Glomerular endothelial cell (primary cell): ENCODE measurements at places on chromosomes 5 and 9. TPM values are rescaled to one million over a fixed set of nuclear protein-coding genes. Genes with fewer than 3 reads are reported as not detected.

- no peak for DNase-seq
Observed at GRCh38 chr9:120837921-120838320, 4.8 kb downstream of the PSMD5 start.

DNA sequence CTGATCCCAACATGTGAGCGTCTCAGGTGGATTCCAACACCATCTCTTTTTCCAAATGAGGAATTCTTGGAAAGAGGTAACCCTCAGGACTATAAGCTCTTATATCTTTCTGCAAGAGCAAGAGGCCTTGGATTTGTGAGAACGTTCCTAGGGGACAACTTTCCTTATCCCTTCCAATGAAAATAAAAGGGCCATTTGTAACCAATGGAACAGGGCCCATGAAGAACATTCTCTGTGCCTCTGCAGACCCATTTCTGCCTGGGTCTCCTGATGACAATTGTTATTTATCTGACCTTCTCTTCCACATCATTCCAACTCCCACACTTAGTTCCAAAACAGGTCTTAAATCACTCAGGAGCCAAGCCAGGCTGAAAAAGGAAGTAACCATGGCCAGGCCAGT, 202.6 kb downstream of the ZNF462 start:
- DNase-seq: no peak

DNA sequence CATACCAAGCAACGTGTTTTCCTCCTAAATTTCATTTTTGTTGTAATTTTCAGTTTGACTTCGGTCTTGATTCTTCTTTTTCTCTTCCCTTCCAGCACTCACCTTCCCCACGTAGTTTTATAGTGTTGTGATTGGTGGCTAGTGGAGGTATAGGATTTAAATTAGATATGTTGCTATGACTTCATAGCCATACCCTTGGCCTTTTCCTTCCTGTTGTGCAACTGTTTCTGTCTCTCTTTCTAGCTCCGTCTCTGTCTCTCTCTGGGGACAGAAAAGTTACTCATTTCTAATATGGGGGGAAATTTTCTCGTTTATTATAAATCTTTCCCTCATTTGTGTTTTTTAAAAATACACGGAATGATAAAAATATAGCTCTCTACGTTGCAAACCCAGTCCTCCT, 20.6 kb upstream of the C5orf24 start:
- DNase-seq: no peak

DNA sequence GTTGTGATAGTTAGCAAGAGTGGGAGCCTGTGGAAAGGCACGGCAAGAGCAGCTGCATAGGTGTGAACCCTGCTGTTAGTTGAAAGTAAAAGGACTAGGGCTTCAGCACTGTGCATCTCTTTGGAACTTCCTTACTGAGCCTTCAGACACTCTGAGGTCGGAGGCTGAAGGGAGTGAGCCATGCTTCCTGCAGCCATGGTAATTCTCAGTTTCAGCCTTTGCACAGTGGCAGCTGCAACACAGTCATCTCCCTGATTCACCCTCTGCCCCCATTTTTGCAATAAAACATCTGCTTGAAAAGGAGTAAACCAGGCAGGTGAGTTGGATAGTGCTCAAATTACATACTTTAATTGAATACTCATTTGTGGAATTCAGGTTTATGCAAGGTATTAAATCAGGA, 6.5 kb upstream of the TLE4 start:
- DNase-seq: no peak

- DNase-seq: no peak
Observed at GRCh38 chr9:130117816-130118632, 54.2 kb upstream of the NCS1 start.

- DNase-seq: no peak
Observed at GRCh38 chr9:115495052-115495635, 377.2 kb upstream of the TNC start.

DNA sequence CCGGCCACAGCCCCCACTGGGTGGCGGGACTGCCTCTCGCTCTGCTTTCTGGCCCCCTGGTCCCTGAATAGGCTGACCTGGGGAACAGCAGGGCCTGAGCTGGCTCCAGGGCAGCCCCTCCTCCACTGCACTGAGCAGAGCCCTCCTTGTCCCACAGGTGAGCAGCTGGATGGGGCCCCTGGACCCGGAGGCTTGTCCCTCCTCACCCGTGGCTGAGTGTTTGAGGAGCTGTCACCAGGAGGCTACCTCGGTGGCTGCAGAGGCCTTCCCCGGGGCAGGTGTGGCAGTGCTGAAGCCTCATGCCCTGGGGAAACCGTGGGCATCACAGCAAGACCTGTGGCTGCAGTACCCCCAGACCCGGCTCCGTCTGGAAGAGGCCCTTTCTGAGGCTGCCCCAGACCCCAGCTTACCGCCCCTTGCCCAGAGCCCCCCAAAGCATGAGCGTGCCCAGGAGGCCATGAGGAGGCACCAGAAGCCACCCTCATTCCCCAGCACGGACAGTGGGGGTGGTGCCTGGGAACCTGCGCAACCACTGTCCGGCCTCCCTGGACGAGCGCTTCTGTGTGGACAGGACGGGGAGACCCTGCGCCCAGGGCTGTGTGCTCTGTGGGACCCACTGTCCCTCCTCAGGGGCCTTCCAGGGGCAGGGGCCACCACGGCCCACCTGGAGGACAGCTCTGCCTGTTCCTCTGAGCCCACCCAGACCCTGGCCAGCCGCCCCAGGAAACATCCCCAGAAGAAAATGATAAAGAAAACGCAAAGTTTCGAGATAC, 28.5 kb upstream of the LRRC14B start:
- DNase-seq: no peak

ZNF354C gene
- 3.1 and 4.6 TPM in 2 replicates for total RNA-seq

INSYN2B gene
- total RNA-seq: 3.0 and 8.0 TPM in 2 replicates

- DNase-seq: no peak
Observed at GRCh38 chr9:119588874-119589744, 219.9 kb upstream of the BRINP1 start.

N4BP3 gene
- total RNA-seq: 42.8 and 103 TPM in 2 replicates

GRCh38 chr5:115977988-115978387, 15.7 kb downstream of the LVRN start:
- peak; percentile 33 for DNase-seq

PCDHGB4 gene
- 11.1 and 19.5 TPM in 2 replicates for total RNA-seq

GRCh38 chr5:95731571-95732554, 727 bp downstream of the RHOBTB3 start:
- DNase-seq: no peak

SPINK1 gene
- total RNA-seq: not detected in 2 replicates

- no peak for DNase-seq
Observed at GRCh38 chr9:6646293-6646636, 736 bp upstream of the GLDC start.

DNA sequence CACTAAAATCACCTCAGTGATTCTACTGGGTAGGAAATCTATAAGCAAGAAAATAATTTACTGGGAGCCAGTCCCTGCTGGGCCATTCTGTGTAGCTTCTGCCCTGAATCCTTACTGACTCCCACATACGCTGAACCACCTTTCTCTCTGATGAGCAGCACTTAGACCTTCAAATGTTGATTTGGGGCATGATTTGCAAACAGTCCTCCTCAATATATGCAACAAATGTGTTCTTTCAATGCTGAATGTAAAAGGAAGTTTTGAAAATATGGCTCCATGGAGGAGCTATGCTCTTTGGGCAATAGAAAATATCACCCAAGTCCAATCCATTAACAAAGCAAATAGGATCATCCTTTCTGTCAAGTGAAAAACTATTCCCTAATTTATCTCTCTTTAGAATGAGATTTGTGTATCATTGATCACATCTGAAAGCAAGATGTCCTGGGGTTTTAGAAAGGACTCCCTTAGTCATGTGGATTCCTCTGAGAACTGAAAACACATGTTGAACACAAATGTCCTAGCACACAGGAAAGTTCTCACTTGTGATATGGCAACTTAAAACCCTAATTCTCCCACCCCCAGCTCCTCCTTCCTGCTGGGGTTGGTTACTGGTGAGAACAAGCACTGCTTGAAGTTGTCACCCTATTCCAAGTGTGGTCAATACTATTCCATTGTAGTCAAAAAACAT, 8.9 kb upstream of the CER1 start:
- DNase-seq: no peak

DNA sequence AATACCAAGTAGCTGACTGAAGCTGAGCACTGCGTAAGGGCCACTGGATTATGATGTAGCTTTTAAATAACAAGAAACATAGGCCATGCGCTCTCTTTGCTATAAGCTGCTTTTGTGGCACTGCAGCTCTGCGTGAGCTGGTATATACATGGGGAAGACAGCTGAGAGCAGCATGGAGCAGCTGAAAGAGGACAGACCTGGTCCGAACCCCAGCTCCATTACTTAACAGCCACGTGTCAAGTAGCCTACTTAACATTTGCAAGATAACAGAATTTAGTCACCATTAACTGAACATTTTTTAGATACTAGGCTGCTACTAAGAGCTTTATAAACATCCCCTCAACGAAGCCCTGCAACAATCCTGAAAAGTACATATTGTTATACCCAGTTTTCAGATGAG, 69.3 kb downstream of the PTPN3 start:
- no peak for DNase-seq

DNA sequence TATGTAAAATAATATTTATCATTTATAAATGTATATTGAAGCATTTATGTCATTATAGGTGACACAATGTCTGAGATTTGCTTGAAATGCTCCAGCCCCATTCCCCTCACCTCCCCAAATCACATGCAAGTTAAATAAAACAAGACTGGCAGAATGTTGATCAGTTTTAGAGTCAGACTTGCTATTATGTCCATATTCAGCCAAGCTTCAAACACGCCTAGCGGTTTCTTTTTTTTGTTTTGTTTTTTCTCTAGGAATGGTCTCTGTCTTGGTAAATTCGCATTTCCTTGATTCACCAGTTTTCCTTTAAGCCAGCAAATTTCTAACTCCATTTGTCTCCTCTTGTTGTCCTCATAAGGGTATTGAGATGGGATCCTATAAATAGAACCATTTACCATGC, 153.0 kb upstream of the HMHB1 start:
- no peak for DNase-seq

DNA sequence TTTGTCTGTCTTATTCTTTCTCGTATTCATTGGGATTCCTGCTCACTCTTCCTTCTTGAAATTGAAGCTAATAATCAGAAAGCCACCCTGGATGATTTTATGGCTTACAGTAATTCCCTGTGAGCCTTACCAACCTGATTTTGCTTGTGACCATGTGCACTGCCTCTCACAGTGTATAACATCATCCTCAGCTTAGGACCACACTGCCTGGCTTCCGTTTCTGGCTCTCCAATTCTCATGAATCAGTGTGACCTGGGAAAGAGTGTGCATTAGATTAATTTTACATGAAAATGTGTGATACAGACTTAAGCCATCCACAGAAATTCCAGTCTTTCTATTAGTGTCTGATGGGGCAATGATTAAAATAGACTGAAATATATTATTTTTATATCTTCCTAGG, 126.8 kb upstream of the DMRT1 start:
- no peak for DNase-seq

DNA sequence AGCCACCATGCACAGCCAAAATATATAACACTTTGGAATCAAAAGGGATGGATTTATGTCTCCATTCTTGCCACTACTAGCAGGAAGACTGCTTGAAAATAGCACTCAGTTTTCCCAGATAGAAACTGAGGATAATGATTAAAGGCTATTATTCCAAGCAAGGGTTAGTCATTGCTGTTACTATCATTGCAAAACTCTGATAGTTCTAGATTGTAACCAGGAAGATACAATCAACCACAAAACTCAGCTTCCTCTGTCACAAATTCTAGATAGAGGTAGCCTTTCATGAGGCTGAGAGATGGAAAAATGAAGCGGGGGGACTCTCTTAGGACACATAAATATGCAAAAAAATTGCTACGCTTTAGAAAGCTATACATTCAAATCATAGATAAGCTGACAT, 3.1 kb downstream of the ANXA1 start:
- DNase-seq: no peak

IRF1 gene
- total RNA-seq: 71.5 and 73.6 TPM in 2 replicates

- no peak for DNase-seq
Observed at GRCh38 chr5:34847056-34847455, 8.1 kb downstream of the TTC23L start.

- no peak for DNase-seq
Observed at GRCh38 chr9:108105885-108106284, 616.3 kb upstream of the KLF4 start.

CHSY3 gene
- total RNA-seq: 2.4 and 7.7 TPM in 2 replicates

GRCh38 chr9:2281803-2282185, 266.6 kb downstream of the SMARCA2 start:
- DNase-seq: no peak

DNA sequence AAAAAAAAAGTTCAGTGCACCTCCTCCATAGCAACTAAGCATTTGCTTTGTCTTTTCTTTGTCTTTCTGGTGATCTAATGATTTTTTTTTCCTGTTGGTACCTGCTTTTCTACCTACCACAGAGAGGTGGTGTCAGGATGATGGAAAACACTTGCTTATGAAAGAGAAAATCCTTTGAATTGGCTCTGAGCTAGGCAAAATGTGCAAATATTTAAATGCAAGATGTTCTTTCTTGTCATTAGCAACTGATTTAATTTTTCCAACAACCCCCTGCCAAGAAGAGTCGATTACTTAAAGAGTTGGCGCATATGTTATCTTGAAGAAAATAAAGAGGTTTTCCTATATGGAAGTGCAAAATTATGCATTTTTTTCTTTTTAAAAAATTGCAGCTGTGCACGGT, 37.7 kb downstream of the TNC start:
- DNase-seq: no peak

HRCT1 gene
- 0.47 and 0.63 TPM in 2 replicates for total RNA-seq

DNA sequence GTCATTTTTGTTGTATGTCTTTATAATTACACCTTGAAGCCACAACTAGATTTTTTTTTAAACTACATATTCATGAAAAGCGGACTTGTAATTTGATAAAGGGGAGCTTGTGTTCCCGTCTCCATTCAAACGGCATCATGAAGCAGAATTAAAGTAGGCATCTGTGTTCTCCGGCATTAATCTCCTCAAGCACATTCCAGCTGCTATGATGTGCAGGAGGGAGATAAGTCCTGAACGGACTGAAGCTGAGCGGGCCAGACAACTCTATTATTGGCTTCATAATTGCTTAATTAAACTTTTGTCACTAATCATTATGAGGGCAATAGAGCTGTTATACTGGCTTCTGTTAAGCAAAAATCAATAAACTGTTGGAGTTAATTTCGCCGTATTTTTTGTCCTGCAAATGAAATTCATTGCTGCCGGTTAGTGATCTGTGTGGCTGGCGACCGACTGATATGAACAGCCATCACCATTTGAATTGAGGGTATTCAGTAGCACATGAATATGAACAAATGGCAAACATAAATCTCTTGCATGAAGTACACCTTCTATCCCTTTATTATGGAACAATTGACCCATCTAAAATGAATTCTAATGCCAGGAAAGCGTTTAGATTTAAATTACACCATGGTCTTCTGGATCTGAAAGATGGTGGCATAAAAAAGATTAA, 408.8 kb upstream of the IRX1 start:
- DNase-seq: no peak
